ENCODE measurements at places on chromosomes 11 and 22.

DNA sequence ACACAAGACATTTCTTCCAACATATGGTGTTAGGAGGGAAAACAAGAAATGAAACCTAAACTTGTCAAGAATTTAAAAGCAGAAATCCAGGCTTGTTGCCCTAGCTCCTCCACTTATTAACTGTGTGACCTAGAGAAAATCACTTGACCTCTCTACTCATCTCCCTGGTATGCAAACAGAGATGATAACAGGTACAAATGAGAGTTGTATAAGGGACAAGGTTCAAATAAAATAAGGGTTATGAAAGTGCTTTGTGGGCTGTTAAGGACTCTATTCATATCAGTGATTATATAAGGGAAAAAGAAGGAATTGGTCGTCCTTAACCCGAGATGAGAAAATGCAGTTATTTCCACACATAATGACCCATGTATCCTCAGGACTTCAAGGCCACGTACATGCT is 372.7 kb upstream of the TENM4 start:
- DNase-seq = no peak

DNA sequence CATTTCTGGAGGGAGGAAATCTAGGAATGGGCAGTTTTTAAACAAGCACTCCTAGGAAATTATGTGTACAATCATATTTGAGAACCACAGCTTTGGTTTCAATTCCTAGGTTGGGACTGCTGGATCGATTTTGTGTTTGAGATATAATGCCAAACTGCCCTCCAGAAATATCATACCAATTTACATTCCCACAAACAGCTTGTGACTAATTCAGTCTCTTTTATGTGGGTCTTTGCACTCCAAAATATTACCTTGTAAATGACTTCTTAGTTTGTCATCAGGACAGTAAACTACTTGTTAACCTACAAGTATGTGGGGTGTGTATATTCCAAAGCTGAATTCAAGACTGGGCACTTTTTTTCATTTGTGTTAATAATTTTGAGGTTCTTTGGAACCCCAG is 9.8 kb upstream of the BARX2 start:
- DNase-seq = no peak

- no peak for DNase-seq
These were observed 24.4 kb downstream of the AASDHPPT start for GRCh38 chr11:106101819-106102218.

DNA sequence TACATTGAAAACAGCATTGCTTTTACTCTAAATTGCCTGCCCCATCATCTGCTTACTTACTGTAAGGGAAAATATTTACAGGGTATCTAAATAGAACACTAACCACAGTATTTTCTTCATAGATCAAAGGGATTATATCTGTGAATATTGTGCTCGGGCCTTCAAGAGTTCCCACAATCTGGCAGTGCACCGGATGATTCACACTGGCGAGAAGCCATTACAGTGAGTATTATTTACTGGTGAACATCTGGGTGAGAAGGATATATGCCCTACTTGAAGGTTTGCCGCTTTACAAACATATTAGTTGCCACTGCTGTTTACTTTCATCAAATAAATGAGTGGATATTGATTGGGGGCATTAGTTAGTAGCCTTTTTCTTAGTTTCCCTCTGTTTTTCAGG is 5.9 kb upstream of the CNTF start:
- DNase-seq = no peak

- DNase-seq = no peak
These were observed 251.2 kb downstream of the BRD1 start for GRCh38 chr22:49576241-49577141.

DNA sequence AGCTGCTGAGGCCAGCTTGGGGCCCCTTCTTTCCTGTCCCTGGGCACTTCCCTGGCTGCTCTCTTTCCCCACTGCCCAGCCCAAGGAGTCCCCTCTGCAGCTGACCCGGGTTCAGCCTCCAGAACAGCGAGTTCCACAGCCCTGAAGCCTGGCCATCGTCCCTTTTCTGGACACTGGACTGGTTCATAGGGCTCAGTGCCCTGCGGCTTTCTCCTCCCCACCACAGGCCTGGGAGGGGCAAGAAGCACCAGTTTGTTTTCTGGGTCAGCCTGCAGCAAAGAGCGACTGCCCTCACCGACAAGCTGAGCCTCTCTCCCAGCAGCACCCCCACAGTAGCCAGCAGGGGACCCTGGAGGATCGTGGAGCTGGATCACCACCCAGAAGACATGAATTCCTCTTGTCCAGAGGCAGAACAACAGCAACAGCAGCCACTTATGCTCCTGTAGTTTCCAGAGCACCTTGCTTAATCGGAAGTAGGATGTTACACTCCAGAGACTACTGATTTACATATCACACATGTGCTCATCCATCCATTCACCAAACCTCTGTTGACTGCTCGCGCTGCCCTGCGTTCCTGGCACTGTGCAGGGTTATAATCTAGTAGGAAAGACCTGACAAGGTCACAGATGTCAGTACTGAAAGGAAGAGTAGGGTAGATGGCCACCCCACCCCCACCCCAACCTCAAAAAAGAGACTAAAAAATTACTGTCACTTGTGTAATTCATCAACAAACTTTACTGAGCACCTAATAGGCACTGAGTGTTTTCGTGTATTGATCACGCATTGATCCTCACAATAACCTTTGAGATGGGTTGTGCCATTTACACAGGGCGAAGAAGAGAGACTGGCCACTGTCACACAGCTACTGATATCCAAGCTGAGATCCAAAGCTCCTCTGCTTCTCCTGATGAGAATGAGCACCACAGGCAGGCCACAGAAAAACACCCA is 13.0 kb upstream of the CXCR5 start:
- DNase-seq = no peak

DNA sequence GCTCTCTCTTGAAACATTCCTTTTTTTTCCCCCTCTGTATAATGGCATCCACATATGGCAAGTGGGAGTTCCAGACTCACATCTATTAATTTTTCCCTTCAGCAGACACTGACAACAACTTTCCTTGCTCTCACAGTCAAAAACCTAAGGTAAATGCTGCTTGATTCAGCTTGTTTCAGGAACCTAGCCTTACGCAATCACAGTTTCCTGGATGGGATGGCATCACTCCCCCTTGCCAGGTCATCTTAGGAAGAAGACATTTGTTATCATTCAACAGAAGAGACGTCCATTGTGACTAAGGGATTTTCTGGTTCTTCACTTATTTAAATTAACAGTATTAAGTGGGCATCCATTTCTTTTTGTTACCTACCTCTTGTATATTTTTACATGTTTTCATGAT is 112.0 kb upstream of the PDGFD start:
- no peak for DNase-seq

DNA sequence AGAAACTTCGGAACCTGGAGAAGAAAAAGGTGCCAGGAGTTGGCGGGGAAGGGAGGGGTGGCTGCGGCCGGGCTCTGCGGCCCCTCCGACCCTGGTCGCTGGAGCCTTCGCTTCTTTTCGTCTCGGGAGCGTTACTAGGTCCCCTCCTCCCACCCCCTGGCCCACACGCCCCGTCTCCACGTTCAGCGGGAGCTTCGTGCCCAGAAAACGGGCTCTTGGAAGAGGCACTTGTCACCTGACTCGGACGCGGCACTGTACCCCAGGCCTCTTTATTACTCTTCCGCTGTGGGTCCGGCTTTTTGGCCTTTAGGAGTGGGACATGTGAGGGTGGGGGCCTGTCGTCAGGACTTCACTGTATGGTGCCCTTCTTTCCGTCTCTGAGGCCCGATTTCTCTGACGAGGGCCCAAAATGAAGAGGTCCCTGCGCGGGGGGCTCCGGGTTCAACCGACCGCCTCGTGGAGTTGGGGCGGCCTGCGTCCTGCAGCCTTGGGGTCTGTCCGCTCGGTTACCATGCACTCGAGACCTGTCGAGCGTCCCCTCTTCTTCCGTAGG is 1.2 kb downstream of the CAPRIN1 start:
- peak; percentile 10 for DNase-seq

All from COR-L47 (cell line).